ENCODE measurements at places on chromosomes 5 and 9.

DNA sequence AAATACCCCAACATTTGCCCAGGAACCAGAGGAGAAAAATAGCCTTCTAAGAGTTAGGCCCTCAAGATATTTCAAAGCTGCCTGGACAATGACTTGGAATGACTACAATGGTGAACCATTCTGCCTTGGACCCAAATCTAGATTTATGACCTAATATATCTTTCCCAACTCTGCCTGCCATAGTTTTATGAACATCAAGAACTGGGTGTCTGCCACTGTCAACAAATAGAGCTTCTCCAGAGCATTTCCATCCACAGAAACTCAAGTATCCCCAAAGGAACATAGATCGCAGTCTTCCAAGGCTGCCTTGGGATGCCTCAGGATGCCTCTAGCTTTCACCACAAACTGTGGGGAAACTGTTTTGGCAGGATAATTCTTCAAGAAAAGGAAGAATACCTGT lies 48.2 kb upstream of the NFIB start:
- DNase-seq = no peak

- DNase-seq = no peak
These were observed 588 bp upstream of the ZBED3 start for GRCh38 chr5:77087484-77088261.

GRCh38 chr9:90720621-90721265 lies 78.1 kb upstream of the DIRAS2 start:
- DNase-seq = no peak

GRCh38 chr9:95801797-95802196 lies 73.7 kb upstream of the ERCC6L2 start:
- no peak for DNase-seq

DNA sequence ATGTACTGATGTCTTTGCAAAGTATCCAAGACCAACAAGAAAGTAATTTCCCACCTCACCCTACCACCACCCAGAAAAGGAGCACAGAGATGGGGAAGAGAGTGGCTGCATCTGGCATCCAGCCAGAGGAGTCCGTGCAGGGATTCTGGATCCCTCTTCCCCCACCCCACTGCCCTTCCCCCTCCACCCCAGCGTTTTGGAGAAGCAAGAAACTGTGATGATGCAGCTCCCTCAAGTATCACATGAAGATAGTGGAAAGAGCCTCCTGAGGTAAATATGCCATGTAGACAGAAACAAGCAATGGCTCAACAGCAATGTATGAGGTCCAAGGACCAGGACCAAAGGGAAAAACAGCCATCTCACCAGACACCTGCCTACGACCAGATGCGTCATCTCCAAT lies 153.8 kb downstream of the DEPDC1B start:
- DNase-seq = no peak

DNA sequence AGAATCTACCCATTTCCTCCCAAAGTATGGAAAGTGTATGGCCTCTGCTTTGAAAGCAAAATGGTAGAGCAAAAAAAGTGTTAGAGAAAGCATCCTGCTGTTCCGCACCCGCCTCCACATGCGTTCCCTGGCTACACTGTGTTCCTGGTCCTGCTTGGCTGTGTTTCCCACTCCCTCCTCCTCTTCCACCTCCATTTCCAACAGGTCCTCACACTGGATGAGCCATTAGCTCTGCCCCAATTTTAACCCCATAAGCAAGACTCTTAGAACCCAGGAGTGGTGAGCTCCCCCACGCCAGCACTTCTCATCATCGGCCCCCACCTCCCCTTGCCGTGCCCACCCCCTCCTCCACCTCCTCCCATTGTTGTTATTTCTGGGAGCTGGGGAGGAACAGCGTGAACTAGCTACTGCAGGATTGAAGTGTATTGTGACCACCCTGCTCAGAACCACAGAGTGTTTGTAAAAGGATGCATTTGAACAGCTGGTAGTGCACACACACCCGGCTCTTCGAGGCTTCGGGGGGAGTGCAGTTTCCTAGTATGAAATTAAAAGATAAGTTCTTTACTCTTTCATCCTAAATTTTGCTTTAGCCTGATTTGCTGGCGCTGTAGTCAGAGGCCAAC lies 120.0 kb downstream of the PDZD2 start:
- DNase-seq = no peak

- DNase-seq = peak; percentile 70
These were observed 73.4 kb upstream of the PPARGC1B start for GRCh38 chr5:149656576-149657182.

Measured in WERI-Rb-1 (cell line).